Fibroblast of villous mesenchyme (primary cell): ENCODE measurements at places on chromosomes 12 and 14.
A peak's percentile ranks its signal among the peaks of the same experiment; 100 is the strongest.

- DNase-seq = peak; percentile 95
These were observed 20.3 kb downstream of the HEBP1 start for GRCh38 chr12:12979731-12980259.

DNA sequence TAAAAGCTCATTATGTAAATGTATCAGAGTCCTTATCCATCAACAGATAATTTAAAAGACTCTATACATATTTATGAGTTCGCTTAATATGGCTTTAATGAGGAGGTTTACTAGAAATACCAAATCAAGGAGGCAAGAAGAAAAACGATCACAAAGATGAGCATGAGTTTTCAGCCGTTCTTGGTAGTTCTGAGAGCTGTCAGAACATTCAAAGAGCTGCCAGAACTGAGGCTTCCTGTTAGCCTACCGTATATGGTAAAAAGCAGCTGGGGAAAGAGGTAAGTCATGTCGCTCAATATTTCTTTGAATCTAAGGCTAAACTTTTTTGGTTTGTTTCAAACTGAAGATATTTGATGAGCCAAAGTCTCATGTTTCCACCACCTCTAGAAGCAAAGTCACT is 115.3 kb upstream of the PLXNC1 start:
- DNase-seq = no peak

DNA sequence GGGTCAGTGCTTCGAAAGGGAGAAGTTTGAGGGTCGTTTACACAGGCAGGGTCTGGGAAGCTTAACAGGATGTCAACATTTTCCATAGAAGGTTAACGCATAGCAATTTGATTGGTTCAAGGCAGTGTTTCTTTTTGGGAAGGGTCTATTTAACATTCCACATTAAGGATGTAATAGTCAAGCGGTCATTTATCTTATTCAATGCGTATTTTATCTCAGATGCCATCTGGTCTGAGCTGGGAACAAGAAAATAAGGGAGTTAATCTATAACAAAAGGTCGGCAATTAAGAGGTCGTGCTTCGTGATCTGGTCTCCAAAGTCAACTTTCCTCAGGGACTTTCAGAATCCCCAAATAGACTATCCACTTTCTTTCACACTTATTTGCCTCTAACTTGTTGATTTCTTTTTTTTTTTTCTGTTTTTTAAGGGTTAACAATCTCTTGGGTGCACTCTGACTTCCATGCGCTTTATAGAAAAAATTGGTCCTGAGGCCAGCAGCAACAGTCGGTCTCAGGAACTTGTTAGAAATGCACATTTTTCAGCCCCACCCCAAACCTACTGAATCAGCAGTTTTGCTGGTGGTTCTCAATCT is 550 bp upstream of the RESF1 start:
- DNase-seq = no peak

GRCh38 chr12:49796155-49796554 is 32.1 kb downstream of the NCKAP5L start:
- DNase-seq = no peak

GRCh38 chr14:35470755-35471154 is 63.2 kb upstream of the INSM2 start:
- peak; percentile 16 for DNase-seq

- no peak for DNase-seq
These were observed 585.4 kb downstream of the ALG10 start for GRCh38 chr12:34607520-34608195.

- no peak for DNase-seq
These were observed 122.2 kb upstream of the METAP2 start for GRCh38 chr12:95351748-95352147.
